Right renal pelvis (tissue), 4 donors: ENCODE measurements at places on chromosomes 12 and 14.

- DNase-seq = no peak
These were observed 44.1 kb downstream of the LRTM2 start for GRCh38 chr12:1864456-1864855.

GRCh38 chr14:101247842-101248725 lies 313.2 kb upstream of the DIO3 start:
- no peak for DNase-seq

GRCh38 chr12:131380965-131381705 lies 329.8 kb upstream of the SFSWAP start:
- DNase-seq = no peak

- DNase-seq = no peak
These were observed 211.8 kb downstream of the FOXN3 start for GRCh38 chr14:89205137-89205740.

- DNase-seq = no peak
These were observed 50.2 kb downstream of the MBIP start for GRCh38 chr14:36270191-36270590.

DNA sequence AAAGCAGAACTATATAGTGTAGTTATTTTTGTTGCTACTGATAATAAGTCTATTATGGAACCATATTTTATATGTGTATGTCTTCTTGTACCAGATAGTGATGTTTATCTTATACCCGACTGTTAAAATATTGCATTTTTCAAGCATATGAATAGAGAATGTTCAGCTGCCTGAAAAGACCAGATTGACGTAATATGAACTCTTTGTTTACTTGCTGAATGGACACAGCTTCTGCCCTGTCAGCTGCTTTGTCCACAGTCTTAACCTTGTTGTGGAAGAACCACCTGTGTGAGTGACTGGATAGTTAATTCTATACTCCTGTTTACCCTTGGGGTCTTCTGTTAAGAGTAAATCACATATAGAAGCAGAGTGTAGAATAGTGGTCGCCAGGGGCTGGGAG lies 109.3 kb downstream of the LGR5 start:
- no peak for DNase-seq

- no peak for DNase-seq
These were observed 220.7 kb upstream of the GRIP1 start for GRCh38 chr12:66899588-66899987.

- DNase-seq = no peak
These were observed 25.3 kb downstream of the IGF1 start for GRCh38 chr12:102454808-102455760.

GRCh38 chr12:26195250-26195640 lies at the start of gene SSPN:
Gene SSPN (plus strand): TSS chr12:26195573. CDS start chr12:26195673, 100 bp downstream.
- DNase-seq = peak; percentile 52
